ENCODE measurements at places on chromosomes 4 and X. TPM values are rescaled to one million over a fixed set of nuclear protein-coding genes. Genes with fewer than 3 reads are reported as not detected.

- H3K27ac ChIP-seq, result no peak overlapping the region
- H3K4me1 ChIP-seq, result no peaks in the 10 kb centered on the region
- H3K4me3 ChIP-seq, result no peak overlapping the region
- DNase-seq, result no peak
- no peaks in the 10 kb centered on the region for H3K36me3 ChIP-seq
- H3K27me3 ChIP-seq, result no peaks in the 10 kb centered on the region
Observed at GRCh38 chrX:130347321-130347720, 7.6 kb downstream of the SLC25A14 start.

DNA sequence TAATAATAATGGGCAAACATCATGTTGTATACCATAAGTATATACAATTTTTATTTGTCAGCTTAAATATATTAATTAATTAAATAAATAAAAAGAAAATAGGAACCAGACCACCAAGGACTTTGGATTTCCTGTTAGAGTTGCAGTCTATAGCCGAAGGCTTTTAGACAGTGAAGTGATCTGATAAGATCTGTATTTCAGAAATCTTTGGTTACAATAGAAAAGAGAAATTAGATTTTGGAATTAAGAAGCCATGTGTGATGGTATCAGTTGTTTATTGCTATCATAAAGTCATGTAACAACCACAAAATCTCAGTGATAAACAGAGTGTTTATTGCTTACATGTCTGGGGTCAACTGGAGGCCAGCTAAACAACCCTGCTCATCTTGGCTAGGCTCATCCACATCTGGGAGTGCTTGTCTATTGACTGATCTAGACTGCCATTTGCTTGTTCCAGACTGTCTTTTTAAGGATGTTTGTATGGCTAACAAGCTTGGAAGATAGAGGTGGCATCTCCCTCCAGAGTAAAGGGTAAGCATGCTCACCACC, 142.1 kb upstream of the USP9X start:
- no peak overlapping the region for H3K4me3 ChIP-seq
- no peaks in the 10 kb centered on the region for H3K36me3 ChIP-seq
- no peaks in the 10 kb centered on the region for H3K4me1 ChIP-seq
- no peak for DNase-seq
- no peak overlapping the region for H3K27ac ChIP-seq

GRCh38 chr4:60314416-60314815, 885.7 kb upstream of the ADGRL3 start:
- H3K36me3 ChIP-seq, result no peaks in the 10 kb centered on the region
- no peak overlapping the region for H3K27ac ChIP-seq

GRCh38 chr4:139525414-139525813, 30.6 kb downstream of the SETD7 start:
- no peak for DNase-seq
- H3K27me3 ChIP-seq, result no peaks in the 10 kb centered on the region
- no peak overlapping the region for H3K4me3 ChIP-seq
- H3K36me3 ChIP-seq, result peaks cover 4% of the 10 kb centered on the region
- no peaks in the 10 kb centered on the region for H3K4me1 ChIP-seq

DNA sequence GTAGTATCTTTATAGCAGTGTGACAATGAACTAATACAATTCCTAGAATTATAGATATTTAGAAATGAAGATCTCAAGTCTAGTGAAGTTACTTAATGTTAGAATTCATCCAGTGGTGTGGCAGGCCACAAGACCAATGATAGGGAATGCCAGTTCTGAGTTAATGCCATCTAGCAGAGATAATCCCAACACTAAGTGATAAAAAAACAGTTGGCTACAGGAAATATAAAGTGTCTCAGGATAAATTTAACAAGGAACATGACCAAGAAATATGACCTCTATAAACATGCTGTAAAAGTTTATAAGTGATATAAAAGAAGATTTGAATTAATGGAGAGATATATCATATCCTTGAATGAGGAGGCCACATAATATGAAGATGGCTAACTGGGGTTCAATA, 1790.5 kb upstream of the ADGRL3 start:
- no peak overlapping the region for H3K4me3 ChIP-seq
- no peaks in the 10 kb centered on the region for H3K27me3 ChIP-seq
- H3K36me3 ChIP-seq, result no peaks in the 10 kb centered on the region
- no peaks in the 10 kb centered on the region for H3K4me1 ChIP-seq
- DNase-seq, result no peak
- no peak overlapping the region for H3K27ac ChIP-seq

The SORCS2 gene
- not detected for total RNA-seq

DNA sequence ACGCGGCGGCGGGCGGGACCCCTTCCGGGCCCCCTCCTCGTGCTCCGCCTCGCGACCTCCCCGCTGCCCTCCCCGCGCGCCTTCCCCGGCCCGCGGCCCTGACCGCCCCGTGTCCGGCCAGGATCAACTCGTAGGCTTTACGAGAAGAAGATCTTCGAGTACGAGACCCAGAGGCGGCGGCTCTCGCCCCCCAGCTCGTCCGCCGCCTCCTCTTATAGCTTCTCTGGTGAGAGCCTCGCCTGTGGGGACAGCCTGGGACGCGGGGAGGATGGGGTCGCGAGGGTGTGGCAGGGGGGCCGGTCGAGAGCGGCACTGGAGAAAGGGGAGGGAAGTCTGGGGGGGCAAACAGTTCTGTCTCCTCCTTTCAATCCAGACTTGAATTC, 465 bp downstream of the EMD start:
- no peak for DNase-seq
- H3K27me3 ChIP-seq, result no peaks in the 10 kb centered on the region
- H3K4me1 ChIP-seq, result peaks cover 10% of the 10 kb centered on the region

- no peaks in the 10 kb centered on the region for H3K27me3 ChIP-seq
- DNase-seq, result no peak
- no peak overlapping the region for H3K27ac ChIP-seq
- no peaks in the 10 kb centered on the region for H3K36me3 ChIP-seq
- no peaks in the 10 kb centered on the region for H3K4me1 ChIP-seq
- H3K4me3 ChIP-seq, result no peak overlapping the region
Observed at GRCh38 chr4:4912155-4912554, 52.7 kb downstream of the MSX1 start.

The TRIM60 gene
- not detected for total RNA-seq

The MAML3 gene
- 3.3 TPM for total RNA-seq

DNA sequence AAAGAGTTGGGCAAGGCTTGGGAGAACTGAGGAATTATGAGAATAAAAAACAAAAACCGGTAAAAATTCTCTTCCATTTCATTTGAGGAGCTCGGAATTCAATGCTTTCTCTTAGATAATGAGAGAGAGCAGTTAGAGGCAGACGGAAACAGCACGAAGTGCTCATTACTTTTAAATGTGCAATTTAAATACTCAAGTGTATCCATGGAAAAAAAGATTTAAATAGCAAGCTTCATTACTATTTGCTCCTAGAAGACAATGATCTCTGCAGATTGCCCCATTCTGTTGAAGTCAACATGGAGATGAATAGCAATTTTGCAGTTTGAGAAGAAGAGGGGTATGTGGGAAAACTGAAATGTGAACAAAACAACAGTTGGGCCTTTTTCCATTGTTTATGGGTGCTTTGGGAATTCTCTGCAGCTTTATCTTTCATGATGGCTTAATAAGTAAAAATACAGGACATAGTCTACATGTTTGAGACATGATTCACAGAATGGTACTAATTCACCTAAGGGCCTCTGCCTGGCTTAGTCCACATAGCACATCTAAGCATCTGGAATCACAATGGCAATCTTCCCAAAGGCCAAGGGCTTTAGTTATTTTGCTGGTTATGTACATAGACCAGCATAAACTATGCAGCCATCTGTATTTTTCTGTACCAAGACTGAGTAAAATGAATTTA, 512.7 kb upstream of the FAT1 start:
- H3K36me3 ChIP-seq, result no peaks in the 10 kb centered on the region
- H3K27me3 ChIP-seq, result no peaks in the 10 kb centered on the region
- DNase-seq, result no peak
- H3K4me3 ChIP-seq, result no peak overlapping the region
- H3K4me1 ChIP-seq, result no peaks in the 10 kb centered on the region

GRCh38 chr4:38151873-38152272, 191.7 kb downstream of the PTTG2 start:
- H3K27me3 ChIP-seq, result no peaks in the 10 kb centered on the region
- no peak overlapping the region for H3K4me3 ChIP-seq
- H3K27ac ChIP-seq, result no peak overlapping the region
- DNase-seq, result no peak
- H3K36me3 ChIP-seq, result no peaks in the 10 kb centered on the region

DNA sequence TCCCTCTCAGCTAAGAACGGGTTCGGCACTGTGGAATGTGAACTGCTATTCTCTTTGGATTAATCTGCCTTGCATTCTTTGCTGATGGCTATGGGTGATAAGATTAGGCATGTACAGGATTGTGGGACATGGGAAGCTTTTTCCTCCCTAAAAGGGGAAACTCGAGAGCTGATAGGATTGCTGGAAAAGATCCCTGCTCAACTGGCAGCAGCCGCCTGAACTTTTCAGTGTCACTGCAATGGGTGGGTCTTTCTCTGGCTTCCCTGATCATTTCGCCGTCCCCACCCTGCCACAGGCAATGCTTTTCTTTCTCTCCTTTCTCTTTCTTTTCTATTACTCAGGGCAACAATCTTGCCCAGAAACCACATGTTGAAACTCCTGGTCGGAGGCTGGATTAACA, 20.5 kb downstream of the PAGE2 start:
- no peak overlapping the region for H3K27ac ChIP-seq
- no peaks in the 10 kb centered on the region for H3K27me3 ChIP-seq
- H3K36me3 ChIP-seq, result no peaks in the 10 kb centered on the region
- DNase-seq, result no peak
- no peaks in the 10 kb centered on the region for H3K4me1 ChIP-seq

GRCh38 chr4:128162434-128162833, 101.3 kb downstream of the LARP1B start:
- no peak for DNase-seq
- H3K4me3 ChIP-seq, result no peak overlapping the region
- H3K36me3 ChIP-seq, result no peaks in the 10 kb centered on the region
- no peak overlapping the region for H3K27ac ChIP-seq
- H3K27me3 ChIP-seq, result no peaks in the 10 kb centered on the region

GRCh38 chrX:41397219-41397618, 49.9 kb upstream of the NYX start:
- no peak for DNase-seq
- H3K4me1 ChIP-seq, result no peaks in the 10 kb centered on the region
- H3K36me3 ChIP-seq, result no peaks in the 10 kb centered on the region
- H3K27me3 ChIP-seq, result no peaks in the 10 kb centered on the region
- no peak overlapping the region for H3K27ac ChIP-seq

DNA sequence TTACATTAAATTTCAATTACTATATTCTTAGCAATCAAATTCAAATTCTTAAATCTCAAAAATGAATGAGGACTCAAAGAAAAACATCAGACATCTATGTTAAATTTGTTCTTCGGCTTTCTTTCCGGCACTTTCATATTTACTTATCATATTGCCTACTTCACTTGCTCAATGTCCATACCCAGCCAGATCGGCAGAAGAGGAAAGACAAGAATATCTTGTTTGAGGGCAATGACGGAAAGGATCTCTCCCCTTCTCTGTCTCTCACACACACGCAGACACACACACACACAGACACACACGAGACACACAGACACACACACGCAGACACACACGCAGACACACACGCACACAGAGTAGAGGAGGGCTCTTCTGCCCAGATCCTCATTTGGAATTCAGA, 13.2 kb upstream of the IRF2 start:
- no peaks in the 10 kb centered on the region for H3K27me3 ChIP-seq
- no peak overlapping the region for H3K27ac ChIP-seq
- no peak overlapping the region for H3K4me3 ChIP-seq
- H3K36me3 ChIP-seq, result no peaks in the 10 kb centered on the region
- no peaks in the 10 kb centered on the region for H3K4me1 ChIP-seq

DNA sequence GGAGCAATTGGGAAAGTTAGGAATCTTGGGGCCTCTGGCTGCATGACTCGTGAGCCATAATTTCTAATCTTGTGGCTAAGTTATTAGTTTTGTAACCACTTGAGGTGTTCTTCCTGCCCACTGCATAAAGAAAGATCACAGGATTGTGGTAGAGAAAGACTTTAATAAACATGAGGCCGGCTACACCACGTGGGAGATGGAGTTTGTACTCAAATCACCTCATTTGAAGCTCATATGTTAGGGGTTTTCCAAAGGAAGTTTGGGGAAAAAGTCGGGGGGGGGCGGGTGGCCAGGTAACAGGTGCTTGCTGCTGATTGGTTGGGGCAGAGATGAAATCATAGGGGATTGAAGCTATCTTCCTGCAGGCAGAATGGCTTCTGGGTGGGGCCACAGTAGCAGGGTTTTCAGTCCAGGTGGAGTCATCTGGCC, 287.8 kb downstream of the ZNF674 start:
- no peak for DNase-seq
- H3K27me3 ChIP-seq, result no peaks in the 10 kb centered on the region
- H3K27ac ChIP-seq, result no peak overlapping the region
- no peak overlapping the region for H3K4me3 ChIP-seq
- H3K36me3 ChIP-seq, result no peaks in the 10 kb centered on the region
- H3K4me1 ChIP-seq, result no peaks in the 10 kb centered on the region

The ZCCHC18 gene
- total RNA-seq, result 2.5 TPM

The NLGN4X gene
- total RNA-seq, result not detected

GRCh38 chr4:154958121-154958520, 177.0 kb downstream of the RBM46 start:
- H3K4me3 ChIP-seq, result no peak overlapping the region
- no peak overlapping the region for H3K27ac ChIP-seq
- H3K27me3 ChIP-seq, result no peaks in the 10 kb centered on the region

- H3K36me3 ChIP-seq, result no peaks in the 10 kb centered on the region
- no peak overlapping the region for H3K4me3 ChIP-seq
- no peak overlapping the region for H3K27ac ChIP-seq
Observed at GRCh38 chr4:127486248-127486647, 146.5 kb upstream of the INTU start.

- H3K36me3 ChIP-seq, result no peaks in the 10 kb centered on the region
- H3K4me1 ChIP-seq, result no peaks in the 10 kb centered on the region
- no peak for DNase-seq
- H3K4me3 ChIP-seq, result no peak overlapping the region
- no peaks in the 10 kb centered on the region for H3K27me3 ChIP-seq
- H3K27ac ChIP-seq, result no peak overlapping the region
Observed at GRCh38 chr4:187908079-187908561, 87.5 kb upstream of the ZFP42 start.

DNA sequence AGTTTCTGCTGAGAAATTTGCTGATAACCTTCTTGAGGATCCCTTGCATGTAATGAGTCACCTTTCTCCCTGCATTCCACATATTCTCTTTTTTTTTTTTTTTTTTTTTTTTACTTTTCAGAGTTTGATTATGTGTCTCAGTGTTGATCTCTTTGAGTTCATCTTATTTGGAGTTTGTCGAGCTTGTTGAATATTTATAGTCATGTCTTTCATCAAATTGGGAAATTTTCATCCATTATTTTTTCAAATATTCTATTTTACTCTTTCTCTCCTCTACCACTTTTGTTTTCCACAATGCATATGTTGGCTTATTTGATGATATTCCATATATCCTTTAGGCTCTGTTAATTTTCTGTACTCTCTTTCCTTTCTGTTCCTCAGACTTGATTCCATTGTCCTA, 136.1 kb downstream of the MAD2L1 start:
- no peak overlapping the region for H3K27ac ChIP-seq
- no peak overlapping the region for H3K4me3 ChIP-seq
- no peaks in the 10 kb centered on the region for H3K27me3 ChIP-seq
- DNase-seq, result no peak
- H3K4me1 ChIP-seq, result no peaks in the 10 kb centered on the region

GRCh38 chr4:6262847-6263487, 6.7 kb upstream of the WFS1 start:
- DNase-seq, result no peak
- H3K36me3 ChIP-seq, result no peaks in the 10 kb centered on the region
- no peak overlapping the region for H3K4me3 ChIP-seq
- no peaks in the 10 kb centered on the region for H3K4me1 ChIP-seq

The SULT1B1 gene
- total RNA-seq, result 26.7 TPM

The RNF175 gene
- 9.3 TPM for total RNA-seq

- no peak overlapping the region for H3K27ac ChIP-seq
- DNase-seq, result no peak
- H3K4me1 ChIP-seq, result peaks cover 7% of the 10 kb centered on the region
- no peak overlapping the region for H3K4me3 ChIP-seq
Observed at GRCh38 chrX:13647709-13648212, 5.2 kb upstream of the TCEANC start.

The CLNK gene
- total RNA-seq, result 0.13 TPM
